ENCODE measurements at places on chromosomes 2 and 18.

GRCh38 chr2:235870515-235870914, 297.7 kb downstream of the GBX2 start:
- DNase-seq, result no peak

- DNase-seq, result no peak
Measured at GRCh38 chr2:239431536-239431935, 30.7 kb upstream of the HDAC4 start.

GRCh38 chr2:149799013-149799705, 211.6 kb upstream of the MMADHC start:
- DNase-seq, result no peak

- DNase-seq, result no peak
Measured at GRCh38 chr2:63537306-63537705, 51.0 kb downstream of the WDPCP start.

- no peak for DNase-seq
Measured at GRCh38 chr2:25424426-25425028, 82.8 kb upstream of the DNMT3A start.

GRCh38 chr2:129793431-129793902, 186.0 kb upstream of the RAB6C start:
- no peak for DNase-seq

DNA sequence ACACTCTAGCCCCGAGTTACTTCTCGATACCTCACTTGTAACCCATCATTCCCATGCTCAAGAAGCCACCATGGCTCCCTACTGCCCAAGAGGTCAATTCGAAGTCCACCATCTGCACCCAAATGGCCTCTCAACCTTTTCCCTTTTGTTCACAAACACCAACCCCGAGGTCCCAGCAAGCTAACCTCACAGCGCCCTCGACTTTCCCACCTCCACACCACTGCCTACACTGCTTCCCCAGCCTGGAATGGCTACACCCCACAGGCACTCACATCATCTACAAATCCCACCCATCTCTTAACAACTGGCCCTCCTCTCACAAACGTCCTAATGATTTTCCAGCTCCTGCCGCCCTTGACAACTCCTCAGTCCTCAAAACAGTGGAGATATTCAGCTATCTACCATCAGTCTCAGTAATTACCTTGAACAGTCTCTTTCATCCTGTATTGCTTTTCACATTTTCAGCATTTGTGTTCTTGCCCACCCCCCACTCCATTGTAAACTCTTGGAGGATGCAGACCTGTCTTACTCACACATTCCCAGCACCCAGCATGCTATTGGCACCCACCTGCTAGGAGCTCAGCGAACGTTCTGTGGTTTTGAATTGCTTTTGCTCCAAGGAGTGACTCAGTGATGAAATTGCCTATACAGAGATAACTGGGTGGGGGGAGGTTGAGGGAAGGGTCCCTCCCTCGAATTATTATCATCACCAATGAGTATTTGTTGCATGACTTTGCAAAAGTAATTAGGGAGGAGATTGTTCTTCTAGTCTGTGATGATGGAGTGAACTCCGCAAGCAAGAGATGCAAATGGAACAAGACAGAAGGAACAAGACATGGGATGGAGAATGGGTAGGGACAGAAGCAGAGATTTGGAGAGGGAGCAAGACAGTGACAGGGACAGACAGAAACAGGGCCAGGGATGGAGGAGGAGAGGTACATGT, 106.8 kb downstream of the CYP26B1 start:
- no peak for DNase-seq

DNA sequence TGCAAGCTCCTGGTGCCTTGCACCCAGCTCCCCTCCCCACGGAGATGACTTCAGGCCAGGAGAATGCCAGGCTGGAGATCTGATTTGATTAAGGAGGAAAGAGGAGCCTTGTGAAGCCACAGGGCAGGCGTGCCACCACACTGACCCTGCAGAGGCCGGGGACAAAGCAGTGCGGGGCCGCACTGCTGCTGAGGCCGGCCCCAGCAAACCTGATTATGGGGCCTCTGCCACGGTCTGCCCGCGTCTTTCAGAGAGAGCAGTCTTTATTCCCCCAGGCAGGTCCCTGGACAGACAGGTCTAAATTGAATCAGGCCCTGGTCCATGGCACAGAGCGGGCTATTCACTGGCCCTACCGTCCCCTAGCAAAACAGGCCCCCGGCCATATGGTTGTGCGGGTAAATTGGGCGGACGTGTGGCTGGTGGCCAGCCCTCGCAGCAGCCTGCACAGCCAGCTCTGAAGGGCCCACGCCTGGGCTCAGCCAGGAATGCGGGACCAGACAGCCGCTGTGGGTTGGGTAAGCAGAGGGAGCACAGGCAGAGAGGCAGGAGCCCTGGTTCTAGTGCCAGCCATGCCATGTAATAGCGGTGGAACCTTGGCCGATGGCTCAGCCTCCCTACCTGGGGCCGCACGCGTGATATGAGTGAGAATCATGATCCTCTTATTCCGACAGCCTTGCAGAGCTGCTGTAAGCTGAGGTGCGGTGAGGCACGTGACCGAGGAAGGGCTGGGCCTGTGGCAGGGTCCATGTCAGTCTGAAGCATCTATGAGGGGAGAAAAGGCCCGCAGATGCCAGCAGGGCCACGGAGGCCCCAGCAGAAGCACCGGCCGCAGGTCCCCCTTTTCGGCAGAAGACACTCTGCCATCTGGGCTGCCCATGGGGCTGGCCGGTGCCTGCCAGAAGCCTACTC, 97.3 kb upstream of the MYCN start:
- no peak for DNase-seq

- no peak for DNase-seq
Measured at GRCh38 chr2:147715807-147716206, 129.0 kb upstream of the ACVR2A start.

GRCh38 chr2:168804214-168804613, 1.8 kb downstream of the NOSTRIN start:
- no peak for DNase-seq

- no peak for DNase-seq
Measured at GRCh38 chr18:22040533-22040932, 128.9 kb upstream of the GATA6 start.

DNA sequence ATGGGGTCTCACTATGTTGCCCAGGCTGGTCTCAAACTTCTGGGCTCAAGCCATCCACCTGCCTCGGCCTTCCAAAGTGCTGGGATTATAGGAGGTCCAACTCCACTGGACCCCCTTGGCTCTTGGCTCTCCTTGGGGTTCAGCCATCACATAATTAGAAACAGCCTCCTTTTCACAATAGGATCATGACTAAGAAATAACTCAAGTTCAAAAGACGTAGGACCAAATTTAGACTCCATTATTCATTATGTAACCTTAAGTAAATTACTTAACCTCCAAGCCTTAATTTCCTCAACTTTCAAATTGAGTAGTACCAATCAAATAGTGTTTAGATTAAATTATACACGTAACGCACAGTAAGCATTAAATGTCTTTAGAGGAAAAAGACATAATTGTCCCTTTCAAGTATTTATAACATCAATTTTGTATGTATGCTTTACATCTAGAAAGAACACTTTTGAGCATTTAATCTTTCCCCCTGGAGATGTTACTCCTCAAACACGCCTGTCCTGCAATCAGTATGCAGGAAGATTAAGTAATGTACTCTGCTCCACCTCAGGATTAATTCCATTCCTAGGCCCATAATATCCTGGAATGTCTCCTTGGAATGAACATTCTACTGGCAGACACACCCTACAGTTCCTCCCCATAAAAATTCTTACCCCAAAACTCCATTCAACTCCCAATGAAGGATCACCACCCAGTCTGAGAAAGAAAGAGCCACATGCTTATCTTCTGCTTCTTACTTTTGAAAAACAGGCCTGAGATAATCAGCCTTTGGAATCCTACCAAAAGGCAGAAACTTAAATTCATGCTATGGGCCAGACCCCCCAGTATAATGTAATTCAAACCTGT, 49.1 kb downstream of the COBLL1 start:
- no peak for DNase-seq

DNA sequence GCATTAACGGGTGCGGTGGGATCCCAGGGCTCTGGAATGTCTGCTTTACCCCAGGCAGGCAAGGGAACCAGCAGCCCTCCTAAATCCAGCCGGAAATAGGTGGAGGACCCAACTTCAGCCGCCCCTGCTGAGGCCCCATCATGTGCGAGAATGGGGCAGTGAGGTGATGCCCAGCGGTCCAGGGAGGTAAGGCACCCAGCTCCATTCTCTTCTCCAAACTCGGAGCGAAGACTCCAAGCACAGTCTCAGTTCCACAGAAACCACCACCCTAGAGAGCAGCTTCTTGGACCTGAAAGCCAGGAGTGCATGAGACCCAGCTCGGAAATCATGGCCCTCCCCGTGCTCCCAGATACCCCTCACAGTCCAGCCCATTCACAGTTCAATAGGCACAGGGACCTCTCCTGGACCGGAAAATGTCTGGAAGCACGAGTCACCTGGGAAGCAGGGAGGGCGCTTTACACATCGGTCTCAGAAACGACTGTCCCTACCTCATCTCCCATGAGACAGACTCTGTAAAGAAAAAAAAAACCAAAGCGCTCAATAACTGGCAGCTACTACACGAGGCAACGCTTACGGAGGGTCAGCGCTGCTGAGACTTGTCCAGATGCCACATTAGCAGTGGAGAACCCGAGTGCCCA, 2.0 kb downstream of the SDC1 start:
- DNase-seq, result no peak

GRCh38 chr2:121284463-121285449, at the start of gene TFCP2L1:
Gene TFCP2L1, minus strand, starts transcription at chr2:121285202. Its CDS starts 93 bp downstream, at chr2:121285109.
- no peak for DNase-seq

DNA sequence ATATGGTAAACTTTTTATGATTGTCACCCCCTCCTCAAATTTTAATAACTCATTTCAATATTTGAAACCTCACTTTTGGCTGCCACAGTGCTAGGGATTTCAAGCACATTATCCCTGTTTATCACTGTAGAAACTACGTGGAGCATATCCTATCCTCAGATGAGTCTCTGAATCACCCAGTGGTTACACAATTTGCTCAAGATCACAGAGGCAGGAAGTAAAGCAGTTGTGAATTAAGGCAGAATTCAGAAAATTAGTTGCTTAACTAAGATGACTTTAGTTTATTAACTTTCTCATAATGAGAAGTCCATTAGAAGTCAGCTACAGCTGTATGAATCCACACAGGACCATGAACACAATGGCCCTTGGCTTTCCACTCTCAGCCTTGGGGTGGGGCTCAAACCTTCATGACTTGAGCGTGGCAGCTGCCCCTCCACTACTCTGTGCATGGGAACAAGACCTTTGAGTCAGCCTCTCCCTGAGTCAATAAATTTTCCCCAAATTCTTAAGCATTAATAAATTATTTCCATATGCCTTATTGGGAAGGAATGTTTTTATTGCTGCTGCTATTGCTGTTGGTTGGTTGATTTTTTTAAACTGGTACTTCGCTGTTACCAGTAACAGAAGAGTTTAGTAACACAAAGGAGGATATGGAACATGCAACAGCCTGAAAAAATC, 369.0 kb downstream of the CBLN2 start:
- no peak for DNase-seq

DNA sequence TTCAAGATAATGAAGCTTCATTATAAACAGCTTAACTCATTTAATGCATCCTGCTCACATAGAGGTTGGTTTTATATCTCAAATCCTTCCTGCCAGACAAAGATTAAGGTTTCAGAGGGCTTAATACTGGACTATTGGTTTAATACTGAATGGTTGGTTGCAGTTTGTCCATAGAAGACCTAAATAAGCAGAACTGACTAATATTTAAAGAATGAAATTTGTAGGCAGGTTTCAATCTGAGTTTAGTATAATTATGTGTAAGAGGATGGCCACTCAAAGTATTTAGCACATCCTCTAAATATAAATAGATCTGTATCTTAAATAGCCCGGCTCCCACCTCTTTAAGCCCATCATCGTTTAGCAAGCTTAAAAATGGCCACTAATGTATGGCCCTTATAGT, 92.5 kb downstream of the EPB41L5 start:
- DNase-seq, result no peak

GRCh38 chr2:15498554-15498953, 62.6 kb downstream of the NBAS start:
- DNase-seq, result no peak

- DNase-seq, result no peak
Measured at GRCh38 chr2:174376967-174377366, 18.6 kb upstream of the SCRN3 start.

- no peak for DNase-seq
Measured at GRCh38 chr18:2847317-2848246, 776 bp downstream of the EMILIN2 start.

DNA sequence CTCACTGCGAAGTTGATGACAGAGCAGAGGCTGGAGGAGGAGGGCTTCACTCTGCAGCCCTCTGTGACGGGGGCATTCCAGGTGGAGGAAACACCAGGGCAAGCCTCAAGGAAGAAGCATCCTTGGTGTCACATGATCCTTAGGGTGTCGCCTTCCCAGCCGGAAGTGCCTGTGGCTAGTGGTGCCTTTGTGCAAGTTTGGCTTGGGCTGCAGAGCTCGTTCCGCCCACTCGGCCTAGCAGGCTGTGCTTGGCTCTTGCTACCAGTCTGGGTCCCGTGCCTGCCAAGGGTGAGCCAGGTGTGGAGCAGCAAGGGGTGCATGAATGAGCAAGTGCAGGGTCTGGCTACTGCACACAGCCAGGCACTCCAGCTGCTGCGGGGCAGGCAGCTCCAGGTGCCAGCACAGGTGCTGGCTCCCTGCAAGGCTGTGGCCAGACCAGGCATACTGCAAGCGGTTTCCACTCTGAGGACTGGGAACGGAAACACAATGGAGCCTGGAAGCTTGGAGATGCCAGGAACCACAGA, 325.3 kb upstream of the SMIM21 start:
- no peak for DNase-seq

DNA sequence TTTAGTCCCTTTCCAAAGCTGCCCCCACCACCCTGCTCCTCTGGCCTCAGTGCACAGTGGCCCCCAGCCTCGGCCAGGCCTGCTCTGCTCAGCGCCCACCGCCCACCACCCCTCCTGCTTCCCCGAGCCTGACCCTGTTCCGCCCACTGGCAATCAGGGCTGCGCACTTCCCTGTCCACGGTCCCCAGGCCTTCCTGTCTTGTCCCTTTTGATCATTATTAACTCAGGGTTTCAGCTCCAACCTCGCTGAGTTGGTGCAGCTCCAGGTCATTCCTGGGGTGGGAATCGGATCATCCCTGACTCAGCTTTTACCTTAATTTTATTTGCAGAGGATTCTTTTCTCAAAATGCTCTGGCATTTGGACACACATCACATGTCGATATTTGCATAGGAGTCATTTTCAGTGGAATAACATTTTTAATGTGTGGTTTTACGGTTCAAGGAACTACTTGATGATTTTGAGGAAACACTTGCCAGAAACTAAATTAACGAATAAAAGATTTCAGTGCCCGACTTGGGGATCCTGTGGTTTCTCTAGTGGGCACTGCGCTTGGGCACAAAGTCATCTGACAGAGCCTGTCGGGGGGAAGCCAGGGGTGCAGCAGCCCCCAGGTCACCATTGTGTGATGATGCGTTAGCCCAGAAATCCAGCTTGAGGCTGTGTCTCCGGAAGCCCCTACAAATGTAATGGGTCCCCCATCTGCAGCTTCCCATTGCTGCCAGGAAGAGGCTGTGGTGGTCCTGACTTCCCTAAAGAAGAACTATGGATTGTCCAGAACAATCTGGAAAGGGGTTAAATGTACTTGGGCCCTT, 1.0 kb upstream of the ESPNL start:
- DNase-seq, result no peak

DNA sequence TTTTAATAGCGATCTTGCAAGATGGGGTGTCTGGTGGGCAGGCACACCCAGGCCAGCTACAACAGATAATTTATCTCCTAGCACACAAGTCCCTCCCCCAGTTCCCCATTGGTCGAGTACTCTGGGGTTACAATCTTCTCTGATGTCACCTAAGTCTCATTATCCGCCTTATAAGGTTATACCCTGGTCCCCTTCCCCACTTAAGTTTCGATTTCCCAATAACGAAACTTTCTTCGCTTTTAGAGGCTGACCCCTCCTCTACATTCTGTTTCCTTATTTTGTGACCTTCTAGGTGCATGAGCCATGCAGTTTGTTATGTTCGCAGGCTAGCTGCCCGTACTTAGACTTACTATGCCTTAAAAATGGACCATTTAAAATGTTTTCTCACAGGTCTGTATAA, 180.1 kb downstream of the CAPN13 start:
- no peak for DNase-seq
